Mammary epithelial cell (primary cell): ENCODE measurements at places on chromosomes 11 and 22. TPM values are rescaled to one million over a fixed set of nuclear protein-coding genes. Genes with fewer than 3 reads are reported as not detected.

The SHANK3 gene
- total RNA-seq = 3.5 TPM

The TBCEL gene
- total RNA-seq = 23.5 TPM

The TMEM184B gene
- 68.5 and 71.5 TPM in 2 replicates for total RNA-seq

The ELMOD1 gene
- 0.21 and 1.5 TPM in 2 replicates for total RNA-seq

The TEX54 gene
- total RNA-seq = not detected in 2 replicates

The FAR1 gene
- total RNA-seq = 104 TPM

The CACNA1I gene
- not detected in 2 replicates for total RNA-seq

The MFRP gene
- not detected in 2 replicates for total RNA-seq

The GTSE1 gene
- 0.67 TPM for total RNA-seq

The IGLL1 gene
- not detected for total RNA-seq

The RBMXL2 gene
- total RNA-seq = not detected

The TMEM132A gene
- total RNA-seq = 48.7 TPM

The TPBGL gene
- total RNA-seq = not detected

The TRPC6 gene
- 0.13 and 0.16 TPM in 2 replicates for total RNA-seq

The BRSK2 gene
- 0.17 TPM for total RNA-seq

The POU2AF2 gene
- total RNA-seq = not detected in 2 replicates

The TH gene
- not detected for total RNA-seq

The OR8A1 gene
- not detected for total RNA-seq

The SERPIND1 gene
- not detected in 2 replicates for total RNA-seq

The TST gene
- total RNA-seq = 12.6 and 20.4 TPM in 2 replicates

The CKAP5 gene
- total RNA-seq = 60.3 TPM
